Right cardiac atrium (tissue), 5 donors: ENCODE measurements at places on chromosomes 11 and 22. TPM values are rescaled to one million over a fixed set of nuclear protein-coding genes. Genes with fewer than 3 reads are reported as not detected.

Gene CNGA4
- total RNA-seq, result not detected

Gene BACE1
- 14.4 TPM for total RNA-seq

Gene PLAAT4
- 13.7 TPM for total RNA-seq

Gene GAS2
- total RNA-seq, result 6.6 TPM

Gene OR2D2
- total RNA-seq, result not detected

GRCh38 chr11:112670806-112671570 lies 290.2 kb upstream of the NCAM1 start:
- DNase-seq, result no peak

DNA sequence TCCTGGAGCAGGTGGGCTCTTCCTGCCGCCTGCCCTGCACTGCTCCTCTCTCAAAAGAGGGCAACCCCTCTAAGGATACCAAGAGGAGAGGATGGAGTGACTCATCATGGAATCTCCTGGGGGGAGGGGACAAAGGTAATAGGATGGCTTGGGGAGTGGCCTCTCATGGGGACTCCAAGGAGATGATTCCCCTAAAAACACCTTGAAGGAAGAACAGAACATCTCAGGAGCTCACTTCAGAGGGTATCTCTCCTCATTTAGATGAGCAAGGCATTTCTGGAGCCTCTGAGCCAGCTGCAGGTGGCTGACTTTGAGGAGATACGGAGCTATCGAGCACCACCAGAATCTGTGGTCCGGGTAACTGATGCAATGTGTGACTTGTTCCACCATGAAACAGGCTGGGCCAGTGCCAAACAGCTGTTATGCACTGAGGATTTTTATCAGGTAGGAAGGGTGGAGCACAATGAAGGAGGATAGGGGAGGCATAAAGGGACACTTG lies 40.2 kb downstream of the RRP8 start:
- no peak for DNase-seq

GRCh38 chr11:10655227-10655626 lies 38.3 kb downstream of the IRAG1 start:
- no peak for DNase-seq

DNA sequence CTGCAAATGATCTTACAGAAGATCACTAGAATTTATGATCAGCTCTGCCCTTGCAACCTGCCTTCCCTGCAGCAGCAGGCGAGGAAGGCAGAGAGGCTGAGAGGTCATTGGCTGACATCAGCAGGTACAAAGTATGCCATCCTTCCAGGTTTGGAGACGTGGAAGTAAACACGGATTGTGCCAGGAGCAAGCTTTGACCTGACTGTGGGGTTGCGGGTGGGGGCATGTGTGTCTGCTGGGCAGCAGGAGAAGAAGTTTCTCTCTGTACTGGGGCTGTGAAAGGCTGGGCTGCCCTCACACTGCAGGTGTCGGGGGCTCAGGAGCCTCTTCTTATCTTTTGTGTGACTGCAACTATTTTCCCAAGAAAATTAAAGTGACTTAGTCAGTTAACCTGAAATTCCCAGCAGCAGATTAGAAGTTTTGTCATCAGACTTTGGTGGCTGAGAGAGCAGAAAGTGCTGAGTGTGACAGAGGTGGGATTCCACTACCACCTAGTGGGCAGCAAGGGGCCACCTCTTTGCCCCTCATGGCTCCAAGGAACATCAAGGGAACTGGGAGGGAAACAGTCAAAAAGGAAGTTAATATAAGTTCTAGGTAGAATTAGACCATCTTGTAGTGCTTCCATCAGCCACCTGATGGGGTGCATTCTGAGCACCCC lies 565.9 kb downstream of the ETS1 start:
- DNase-seq, result no peak

GRCh38 chr11:99884750-99885149 lies 802.3 kb upstream of the ARHGAP42 start:
- no peak for DNase-seq

- no peak for DNase-seq
Observed at GRCh38 chr11:90364527-90364926, 141.7 kb upstream of the CHORDC1 start.

- no peak for DNase-seq
Observed at GRCh38 chr11:11022125-11022730, 164.4 kb upstream of the ZBED5 start.

DNA sequence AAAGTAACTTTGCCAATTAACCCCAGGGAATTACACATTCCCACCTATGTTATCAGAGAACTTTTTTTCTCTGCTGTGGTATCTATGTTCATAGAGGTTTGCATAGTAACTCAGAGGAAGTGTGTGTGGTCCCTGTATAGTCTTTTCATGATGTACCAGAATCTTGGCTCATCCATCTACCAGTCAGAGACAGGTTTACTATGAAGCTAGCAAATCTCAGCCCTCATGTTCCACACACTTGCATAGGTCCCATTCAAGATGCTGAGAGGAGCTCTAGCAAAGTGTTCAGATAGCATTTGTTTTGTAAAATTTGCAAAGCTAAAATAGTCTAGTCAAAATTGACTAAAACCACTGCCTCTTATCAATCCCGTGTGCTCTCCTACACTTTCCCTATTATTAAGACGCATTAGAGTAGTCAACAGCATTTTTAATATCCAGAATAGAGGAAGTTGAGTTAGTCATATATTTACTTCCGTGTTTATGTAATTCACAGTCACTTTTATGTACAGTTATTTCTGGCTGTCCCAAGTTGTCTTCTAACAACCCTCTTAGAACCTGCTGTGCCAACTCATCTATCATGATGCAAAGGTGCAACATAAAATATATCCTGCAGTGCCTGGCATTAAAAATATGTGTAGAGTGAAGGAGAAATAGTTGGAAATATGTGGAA lies 184.2 kb downstream of the FAM76B start:
- DNase-seq, result no peak

DNA sequence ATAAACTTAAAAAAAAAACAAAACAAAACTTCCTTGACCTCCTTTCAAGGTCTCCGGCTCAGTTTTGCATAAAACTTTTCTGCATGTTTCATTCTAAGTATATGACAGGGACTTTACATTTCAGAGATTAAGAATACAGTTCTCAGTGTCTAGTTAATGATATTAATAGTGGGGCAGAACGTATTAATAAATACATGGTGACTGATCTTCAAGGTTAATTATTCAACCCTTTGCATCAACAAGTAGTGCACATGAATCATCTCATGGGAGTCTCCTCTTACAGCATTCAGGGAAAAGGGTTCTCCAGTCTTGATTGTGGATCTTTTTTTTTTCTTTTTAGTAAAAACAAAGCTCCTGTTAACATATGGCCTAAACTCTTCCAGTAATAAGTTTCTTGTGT lies 146.8 kb downstream of the KIRREL3 start:
- no peak for DNase-seq

- DNase-seq, result no peak
Observed at GRCh38 chr11:109769858-109770257, 323.3 kb upstream of the ZC3H12C start.

GRCh38 chr11:60987577-60988277 lies 16.2 kb downstream of the CD6 start:
- DNase-seq, result no peak

GRCh38 chr11:99584830-99585229 lies 564.1 kb downstream of the CNTN5 start:
- no peak for DNase-seq

GRCh38 chr11:65210361-65210731 lies 28.6 kb downstream of the CAPN1 start:
- DNase-seq, result no peak

GRCh38 chr11:3783611-3784010 lies 13.7 kb downstream of the NUP98 start:
- no peak for DNase-seq
